ENCODE measurements at places on chromosomes 12 and 14.

DNA sequence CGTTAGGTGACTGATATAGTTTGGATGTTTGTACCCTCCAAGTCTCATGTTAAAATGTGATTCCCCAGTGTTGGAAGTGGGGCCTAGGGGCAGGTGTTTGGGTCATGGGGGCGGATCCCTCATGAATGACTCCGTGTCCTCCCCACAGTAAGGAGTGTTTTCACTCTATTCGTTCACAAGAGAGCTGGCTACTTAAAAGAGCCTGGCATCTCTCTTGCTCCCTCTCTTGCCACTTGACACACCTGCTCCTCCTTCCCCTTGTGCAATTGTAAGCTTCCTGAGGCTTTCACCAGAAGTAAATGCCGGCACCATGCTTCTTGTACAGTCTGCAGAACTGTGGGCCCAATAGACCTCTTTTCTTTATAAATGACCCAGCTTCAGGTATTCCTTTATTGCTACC, 2.6 kb downstream of the IFI27L2 start:
- DNase-seq, result no peak

- DNase-seq, result no peak
Measured at GRCh38 chr12:123754041-123754772, 7.9 kb upstream of the DNAH10 start.

DNA sequence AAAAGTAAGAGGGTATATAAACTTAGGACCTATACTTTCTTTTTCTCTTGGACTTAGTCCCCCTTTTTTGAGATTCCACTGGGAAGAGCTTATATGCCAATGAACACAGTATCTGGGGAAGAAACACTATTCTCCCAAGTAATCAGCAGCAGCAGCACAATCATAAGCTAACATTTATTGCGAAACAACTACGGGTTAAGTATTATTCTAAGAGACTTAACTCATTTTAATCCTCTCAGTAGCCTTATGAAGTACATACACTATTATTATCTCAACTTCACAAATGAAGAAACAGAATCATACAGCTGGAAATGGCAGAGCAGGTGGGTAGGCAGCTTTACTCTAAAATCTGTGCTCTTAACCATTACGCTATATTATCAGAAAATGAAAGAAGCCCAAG, 27.9 kb downstream of the BAZ2A start:
- no peak for DNase-seq

DNA sequence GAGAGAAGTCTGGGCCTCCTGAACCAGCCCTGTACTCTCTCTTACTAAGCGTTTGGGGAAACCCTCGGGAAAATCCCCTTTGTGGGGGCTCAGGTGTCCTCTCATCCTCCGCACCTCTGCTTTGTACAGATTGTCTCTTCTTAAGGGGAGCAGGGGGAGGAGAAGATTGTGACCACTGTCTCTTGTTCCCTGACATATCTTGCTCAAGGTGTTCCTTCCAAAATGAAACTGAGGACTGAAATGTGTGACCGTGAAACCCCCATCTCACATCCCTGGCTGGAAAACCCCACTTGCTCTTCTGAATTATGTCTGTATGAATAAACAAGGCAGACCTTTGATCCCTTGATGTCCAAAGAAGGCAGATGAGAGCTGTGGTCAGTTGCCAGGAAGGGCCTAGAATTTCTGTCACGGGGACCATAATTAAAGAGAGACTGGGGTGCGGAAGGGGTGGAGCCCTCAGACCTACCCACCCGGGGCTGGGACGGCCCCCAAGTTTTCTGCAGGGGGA, 369.8 kb downstream of the AACS start:
- no peak for DNase-seq

DNA sequence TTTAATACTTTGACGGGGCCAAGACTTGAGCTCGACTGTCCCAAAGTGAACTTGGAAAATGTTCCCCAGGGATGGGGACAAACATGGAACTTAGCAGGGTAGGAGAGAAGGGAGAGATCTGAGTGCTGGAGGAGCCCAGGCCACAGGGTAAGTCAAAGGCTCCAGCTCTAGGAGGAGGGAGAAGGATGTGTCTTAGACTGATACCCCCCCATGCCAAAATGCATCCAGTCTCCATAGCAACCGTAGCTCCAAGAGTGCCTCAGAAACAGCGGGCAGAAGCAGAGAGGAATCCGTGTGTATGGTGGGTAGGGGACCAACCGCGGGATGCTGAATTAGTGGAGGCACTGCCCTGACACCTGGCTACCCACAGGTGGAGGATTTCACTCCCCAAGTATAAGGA, 845 bp upstream of the AGAP2 start:
- no peak for DNase-seq

DNA sequence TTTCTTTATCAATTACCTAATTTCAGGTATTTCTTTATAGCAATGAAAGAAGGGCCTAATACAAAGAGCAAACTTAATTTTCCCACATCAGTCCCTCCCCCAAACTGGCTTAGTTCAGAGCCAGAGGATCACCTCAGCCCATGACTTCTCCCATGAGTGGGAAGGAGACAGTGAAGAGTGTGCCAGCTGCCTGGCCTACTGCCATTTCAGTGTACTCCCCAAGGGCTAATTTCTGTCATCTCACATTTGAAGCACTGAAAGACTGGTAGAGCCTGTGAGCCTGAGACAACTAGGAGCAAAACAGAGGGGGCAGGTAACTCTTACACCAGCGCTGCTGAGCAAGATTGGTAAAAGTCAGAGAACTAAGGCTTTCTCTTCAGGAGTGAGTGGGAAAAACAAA, 29.1 kb upstream of the ADAM20 start:
- no peak for DNase-seq

GRCh38 chr12:85872497-85873091, 1.5 kb upstream of the NTS start:
- no peak for DNase-seq

DNA sequence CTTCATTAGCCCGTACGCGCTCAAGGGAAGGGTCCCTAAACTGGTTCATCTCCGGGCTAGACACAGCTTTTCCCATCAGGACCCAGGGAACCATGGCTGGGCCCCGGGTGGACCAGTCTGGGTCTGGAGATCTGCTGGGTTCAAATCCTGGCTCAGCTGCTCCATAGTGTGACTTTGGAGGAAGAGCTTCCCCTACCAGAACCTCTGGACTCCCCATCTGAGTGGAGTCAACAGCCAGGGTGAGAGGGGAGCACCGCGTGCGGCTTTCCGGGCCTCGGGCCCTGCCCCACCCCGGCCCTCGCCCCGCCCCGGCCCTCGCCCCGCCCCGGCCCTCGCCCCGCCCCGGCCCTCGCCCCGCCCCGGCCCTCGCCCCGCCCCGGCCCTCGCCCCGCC, 41.2 kb downstream of the BEGAIN start:
- DNase-seq, result peak; percentile 26

DNA sequence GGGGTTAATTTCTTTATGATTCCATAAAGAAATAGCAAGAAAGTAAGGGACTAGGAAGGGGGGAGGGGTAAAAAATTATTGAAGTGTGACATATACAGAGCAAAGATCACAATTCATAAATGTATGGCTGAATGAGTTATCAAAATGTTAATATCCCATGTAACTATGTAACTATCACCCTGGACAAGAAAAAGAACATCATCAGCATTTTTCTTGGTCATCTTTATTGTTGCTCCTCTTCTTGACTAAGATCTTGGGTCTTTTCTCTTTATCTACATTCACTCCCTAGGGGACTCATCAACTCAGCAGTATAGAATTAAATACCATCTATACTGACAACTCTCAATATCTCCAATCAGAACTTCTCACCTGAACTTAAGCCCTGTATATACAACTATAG, 57.5 kb downstream of the CAND1 start:
- DNase-seq, result no peak

DNA sequence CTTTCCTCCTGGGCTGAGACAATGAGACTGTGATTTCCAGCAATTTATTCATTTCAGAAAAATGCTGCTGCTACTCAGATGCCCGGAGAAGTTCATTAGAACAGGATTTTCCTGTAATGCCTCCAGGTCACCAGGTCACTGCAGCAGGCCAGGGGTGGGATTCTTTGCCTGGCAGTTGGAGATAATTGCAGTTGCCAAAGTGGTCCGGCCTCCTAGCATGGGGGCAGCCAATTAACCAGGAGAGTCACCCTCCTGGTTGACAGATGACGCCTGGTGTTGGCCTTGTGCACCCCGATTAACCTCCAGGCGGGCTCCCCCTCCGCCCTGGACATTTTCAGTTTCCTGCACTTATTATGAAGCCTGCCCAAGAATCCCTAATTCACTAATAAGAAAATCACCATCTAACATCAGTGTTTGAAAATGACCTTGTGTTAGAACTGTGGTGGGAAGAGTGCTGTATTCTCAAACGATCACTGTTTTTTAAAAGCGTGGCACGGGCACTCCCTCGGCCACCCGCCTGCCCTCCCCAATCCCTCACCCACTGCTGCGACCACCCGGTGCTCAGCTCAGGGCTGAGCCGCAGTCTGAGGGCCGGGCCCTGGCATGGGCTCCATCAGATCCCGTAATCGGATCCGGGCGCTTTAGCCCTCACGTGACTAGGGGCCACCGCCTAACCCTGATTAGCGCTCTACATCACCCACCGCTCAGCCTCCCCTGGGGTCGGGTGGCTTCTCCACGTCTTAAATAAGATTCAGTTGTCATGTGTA, 12.9 kb downstream of the RIMBP2 start:
- DNase-seq, result no peak

DNA sequence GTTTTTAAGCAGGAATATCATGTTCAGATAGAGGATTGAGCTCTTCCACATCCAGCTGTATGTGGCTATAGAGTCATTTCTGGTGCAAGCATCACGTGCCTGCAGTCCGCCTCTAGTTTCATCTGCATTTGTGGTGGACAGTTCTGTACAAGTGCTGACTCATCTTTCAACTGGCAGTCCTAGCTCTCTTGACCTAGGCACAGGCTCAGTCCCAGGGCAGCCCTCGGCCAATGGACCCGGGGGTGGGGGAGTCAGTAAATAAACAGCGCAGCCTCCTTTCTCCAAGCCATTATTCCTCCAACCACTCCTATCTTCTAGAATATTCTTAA, 41.8 kb upstream of the FRMD6 start:
- DNase-seq, result no peak

DNA sequence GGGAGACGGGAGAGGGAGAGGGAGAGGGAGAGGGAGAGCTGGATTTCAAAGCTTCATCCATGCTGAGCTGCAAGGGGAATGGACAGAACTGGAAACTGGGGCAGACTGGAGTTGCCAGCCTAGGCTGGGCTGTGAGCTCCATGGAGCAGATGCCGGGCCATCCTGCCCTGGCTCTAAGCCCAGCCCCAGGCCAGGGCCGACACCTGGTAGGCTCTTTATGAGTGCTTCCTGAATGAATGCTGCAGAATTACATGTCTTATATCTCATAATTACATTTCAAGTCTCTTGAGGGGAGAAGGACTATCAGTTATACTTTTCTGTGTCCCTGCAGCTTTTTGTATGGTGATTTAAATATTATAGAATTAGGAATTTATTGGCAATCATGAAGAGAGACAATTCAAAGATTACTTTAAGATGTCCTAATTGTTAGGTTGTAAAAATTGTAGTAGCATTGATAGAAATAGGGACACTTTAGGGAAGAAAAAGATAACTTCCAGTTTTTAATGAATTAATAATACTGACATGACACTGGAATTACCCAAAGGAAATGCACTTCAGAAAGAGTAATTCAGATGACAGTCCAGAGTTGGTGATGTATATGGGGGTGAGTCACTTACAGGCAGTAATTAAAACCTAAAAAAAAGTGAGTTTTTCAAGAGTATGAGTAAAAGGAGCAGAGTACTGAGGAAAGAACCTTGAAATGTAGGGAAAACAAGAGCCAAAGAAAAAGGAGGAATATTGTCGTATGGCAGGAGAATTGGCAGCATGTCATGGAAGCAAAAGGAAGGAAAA, 29.0 kb downstream of the SCYL2 start:
- no peak for DNase-seq

- DNase-seq, result no peak
Measured at GRCh38 chr12:50249464-50250182, 33.7 kb downstream of the LIMA1 start.

DNA sequence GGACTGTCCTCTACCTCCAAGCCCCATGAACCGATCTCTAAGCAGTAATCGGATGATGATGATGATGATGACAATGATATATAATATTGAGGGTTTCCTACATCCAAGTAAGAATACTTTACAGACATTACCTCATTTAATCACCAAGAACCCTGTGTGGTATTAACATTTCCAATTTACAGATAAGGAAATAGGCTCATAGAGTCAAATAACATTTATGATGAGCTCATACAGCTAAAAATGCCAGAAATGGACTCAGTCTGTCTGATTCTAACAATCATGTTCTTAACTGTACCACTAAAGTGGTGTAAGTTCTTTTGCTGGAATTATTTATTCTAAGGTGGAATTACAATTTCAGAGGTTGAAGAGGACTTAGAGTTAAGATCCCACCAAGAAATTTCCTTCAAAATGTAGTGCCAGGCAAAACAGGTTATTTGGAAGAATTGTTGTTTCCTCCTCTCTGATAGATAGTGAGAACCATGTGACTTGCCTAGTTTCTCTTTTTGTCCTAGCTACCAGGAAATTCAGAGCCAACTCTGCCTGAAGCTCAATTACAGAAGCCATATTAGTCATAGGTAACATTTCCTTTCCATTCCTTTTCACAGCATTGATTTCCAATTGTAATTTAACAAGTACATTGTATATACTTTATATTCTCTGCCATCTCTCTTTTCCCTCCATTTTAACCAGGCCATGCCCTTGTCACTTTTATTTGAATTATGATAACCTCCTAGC, 23.8 kb upstream of the CCDC175 start:
- DNase-seq, result no peak

- no peak for DNase-seq
Measured at GRCh38 chr14:100749967-100750597, 23.4 kb downstream of the DLK1 start.

GRCh38 chr14:91866061-91866460, 1.3 kb downstream of the TC2N start:
- DNase-seq, result no peak

DNA sequence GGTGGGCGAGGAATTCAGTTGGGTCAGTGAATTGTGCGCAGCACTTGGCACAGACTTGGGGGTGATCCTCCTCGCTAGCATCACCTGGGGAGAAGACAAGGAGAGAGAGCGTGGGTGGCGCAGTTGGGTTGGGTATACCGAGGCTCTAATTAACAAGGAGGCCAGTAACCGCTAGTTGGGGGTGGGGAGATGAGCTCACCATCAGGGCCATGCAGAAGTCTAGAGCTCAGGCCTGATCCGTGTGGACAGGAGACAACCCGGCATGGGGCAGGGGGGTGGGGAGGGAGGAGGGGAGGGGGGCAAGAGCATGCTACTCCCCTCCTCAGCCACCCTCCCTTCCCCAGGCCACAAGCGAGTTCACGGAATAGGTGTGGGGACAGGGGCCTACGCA, 580 bp downstream of the SALL2 start:
- DNase-seq, result no peak

- DNase-seq, result no peak
Measured at GRCh38 chr12:110717037-110717436, 25.7 kb downstream of the PPP1CC start.

DNA sequence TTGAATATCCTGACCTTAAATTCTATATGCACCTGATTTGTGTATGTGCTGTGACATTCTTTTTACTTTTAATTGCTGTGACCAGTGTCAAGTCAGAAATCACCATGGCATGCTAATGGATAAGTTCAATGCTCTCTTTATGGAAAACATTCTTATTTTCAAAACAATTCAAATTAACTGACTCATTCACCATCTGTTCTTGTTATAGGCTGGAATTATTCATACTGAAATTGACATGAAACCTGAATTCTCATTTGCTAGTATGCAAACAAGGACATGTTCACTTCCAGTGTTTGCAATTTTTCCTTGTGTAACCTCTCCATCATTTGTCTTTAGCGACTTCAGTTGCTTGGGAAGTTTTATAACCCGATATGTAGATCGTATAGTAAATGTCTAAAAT, at the start of gene TAS2R30:
Gene TAS2R30, minus strand, starts transcription at position 340 of the 400 bp plus-strand sequence. CDS start 400 bp downstream, outside the sequence.
- no peak for DNase-seq
